ENCODE measurements at places on chromosomes 1 and 21.
A peak's percentile ranks its signal among the peaks of the same experiment; 100 is the strongest.

GRCh38 chr1:206504363-206504713 is 3.0 kb upstream of the RASSF5 start:
- DNase-seq: no peak

DNA sequence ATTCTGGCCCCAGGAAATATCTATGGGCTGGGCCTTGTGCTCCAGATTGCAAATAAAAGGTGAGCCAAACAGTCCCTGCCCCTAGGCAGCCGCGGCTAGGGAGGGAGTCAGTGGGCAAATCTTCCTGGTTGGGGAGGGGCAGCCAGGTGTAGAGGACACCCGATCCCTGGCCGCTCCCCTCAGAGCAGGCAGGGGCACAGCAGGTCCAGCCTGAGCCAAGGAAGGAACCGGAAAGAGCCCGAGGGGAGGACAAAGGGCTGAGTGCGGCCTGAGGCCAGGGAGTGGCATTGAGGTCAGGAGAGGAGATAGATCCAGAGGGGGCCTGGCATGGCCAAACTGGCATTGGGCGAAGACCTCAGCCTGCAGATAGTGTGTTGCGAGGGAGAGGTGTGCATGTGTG is 36.6 kb upstream of the ARF1 start:
- DNase-seq: no peak

DNA sequence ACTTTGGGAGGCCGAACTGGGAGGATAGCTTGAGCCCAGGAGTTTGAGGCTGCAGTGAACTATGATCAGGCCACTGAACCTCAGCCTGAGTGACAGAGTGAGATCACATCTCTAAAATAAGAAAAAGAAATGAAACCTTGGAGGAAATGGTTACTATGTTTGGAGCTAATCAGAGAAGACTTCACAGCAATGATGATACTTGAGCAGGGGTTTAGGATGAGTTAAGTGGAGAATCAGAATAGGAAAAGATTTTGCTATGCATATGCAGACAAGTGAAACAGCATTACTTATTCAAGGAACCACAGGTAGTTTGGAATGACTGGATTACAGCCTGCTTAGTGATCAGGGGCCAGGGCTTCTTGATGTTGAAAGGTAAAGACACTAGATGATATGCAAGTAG is 1.3 kb upstream of the CD5L start:
- no peak for DNase-seq

GRCh38 chr1:25048728-25049127 is 118.7 kb upstream of the RUNX3 start:
- no peak for DNase-seq

DNA sequence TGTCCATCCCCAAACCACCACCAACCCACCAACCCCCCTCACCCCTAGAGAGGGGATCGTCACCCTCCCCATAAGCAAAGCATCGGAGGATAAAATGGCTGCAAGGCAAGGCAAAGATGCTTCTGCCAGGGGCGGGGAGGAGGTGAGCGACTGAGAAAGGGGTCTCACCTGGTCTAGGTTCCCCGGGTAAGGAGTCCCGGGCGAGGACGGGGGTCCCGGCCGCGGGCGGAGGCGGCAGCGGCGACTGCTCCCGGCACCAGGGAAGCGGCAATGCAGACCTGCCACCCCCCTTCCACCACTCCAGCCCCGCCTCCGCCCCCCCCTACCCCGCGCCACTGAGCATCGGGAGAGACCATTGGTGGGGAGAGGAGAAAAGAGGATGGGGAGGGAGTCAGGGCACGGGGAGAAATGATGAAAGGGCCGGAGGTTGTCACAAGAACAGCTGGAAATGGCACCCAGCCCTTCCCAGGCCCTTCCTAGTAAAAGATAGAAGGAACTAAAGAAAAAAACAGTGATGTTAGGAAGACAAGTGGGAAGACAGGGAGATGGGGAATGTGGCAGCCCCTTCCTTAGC is at the start of gene SV2A:
Gene SV2A (minus strand): TSS at position 274 of the 574 bp plus-strand sequence. CDS start 4,004 bp downstream, outside the sequence.
- peak; percentile 72 for DNase-seq

DNA sequence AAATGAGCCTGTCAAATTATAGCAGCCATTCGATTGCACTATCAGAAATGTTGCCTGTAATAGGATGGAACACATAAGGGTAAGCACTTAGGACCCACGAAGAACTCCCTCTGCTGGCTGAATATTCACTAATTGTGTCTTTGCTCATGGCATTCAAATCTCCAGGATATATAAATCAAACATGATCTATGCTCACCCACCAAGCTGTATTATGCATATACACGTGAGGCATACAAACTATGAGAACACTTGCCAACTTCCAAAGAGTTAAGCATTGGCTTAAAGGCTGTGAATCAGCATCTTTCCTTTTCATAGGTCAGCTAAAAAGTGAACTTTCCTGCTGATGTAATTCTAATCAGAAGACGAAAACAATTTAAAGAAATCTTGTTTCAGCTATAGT is 34.5 kb downstream of the TMPRSS15 start:
- no peak for DNase-seq

DNA sequence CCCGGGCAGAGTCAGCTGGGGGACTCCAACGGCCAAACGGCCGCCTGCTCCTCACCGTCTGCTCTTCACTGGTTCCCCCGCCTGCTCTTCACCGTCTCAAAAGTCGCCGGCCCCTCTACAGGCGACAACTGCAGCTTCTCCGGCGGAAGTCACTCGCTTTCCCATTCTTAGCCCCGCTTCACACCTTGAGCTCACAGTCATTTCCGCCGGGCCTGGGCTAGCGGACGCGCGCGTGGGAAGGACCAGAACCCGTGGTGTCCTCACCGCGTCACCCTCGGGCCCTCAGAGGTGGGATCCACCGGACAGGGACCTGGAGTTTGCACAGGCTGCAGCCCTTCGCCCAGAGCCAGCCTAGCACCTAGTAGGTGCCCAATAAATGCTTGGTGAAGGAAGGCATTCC is 27.9 kb upstream of the HJV start:
- no peak for DNase-seq

DNA sequence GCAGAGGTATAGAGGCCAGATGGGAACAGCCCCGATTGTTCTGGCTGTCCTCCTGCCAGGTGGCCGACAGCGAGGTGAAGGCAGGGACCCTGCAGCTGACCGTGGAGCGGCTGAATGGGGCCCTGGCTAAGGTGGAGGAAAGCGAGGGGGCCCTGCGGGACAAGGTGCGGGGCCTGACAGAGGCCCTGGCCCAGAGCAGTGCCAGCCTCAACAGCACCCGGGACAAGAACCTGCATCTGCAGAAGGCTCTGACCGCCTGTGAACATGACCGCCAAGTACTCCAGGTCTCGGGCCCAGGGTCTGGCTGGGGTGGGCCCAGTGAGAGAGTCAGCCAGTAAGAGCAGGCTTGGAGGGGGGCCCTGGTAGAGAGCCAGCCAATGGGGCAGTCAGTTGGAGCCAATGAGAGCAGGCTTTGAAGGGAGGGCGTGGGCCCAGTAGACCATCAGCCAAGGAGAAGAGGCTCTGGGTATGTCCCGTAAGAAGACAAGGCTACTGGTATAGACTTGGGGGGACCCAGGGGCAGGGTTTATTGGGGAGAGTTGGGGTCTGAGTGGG is 11.3 kb downstream of the MFAP2 start:
- DNase-seq: no peak

GRCh38 chr1:118298397-118298796 is 113.4 kb upstream of the SPAG17 start:
- DNase-seq: no peak

DNA sequence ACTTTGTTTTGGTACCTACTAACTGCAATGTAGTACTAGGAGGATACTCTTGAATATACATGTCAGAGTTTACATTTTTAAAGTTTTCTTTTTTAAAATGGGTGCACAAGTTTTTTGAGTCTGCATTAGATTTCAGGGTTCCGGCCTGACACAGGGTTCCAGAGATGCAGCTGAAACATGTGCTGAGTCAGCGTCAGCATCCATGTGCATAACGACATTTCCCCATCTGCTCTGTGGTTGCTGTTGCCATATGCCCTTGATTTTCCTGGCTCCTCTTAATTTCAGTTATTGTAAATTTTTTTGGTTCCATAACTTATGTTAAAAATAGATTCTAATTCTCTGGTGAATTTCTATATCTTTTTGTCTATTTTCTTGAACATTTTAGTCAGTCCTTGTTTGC is 12.3 kb upstream of the METTL13 start:
- no peak for DNase-seq

GRCh38 chr1:19698181-19698580 is 33.5 kb downstream of the HTR6 start:
- no peak for DNase-seq

DNA sequence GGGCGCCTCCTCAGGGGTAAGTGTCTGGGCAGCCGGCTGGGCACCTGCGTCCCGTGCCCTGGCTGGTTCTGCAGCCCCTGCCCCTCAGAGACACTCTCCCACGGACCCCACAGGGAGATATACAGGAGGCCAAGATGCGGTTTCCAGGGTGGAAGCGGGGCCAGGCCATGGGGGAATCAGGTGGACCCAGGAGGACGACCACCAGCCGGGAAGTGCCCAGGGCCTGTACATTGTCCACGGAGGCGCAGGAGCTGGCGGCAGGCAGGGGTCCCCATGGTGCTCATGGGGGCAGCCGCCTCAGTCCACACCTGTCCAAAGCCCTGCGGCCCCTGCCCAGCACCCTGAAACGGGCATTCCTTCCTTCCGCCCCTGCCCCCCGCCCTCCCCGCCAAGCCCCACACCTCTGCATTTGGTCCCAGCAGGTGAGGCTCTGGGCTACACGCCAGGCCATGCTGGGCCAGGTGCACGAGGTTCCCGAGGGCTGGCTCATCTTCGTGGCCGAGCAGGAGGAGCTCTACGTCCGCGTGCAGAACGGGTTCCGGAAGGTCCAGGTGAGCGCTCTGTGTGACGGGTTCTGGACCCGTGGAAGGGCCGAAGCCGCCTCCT is 36.7 kb downstream of the SLC19A1 start:
- DNase-seq: no peak

DNA sequence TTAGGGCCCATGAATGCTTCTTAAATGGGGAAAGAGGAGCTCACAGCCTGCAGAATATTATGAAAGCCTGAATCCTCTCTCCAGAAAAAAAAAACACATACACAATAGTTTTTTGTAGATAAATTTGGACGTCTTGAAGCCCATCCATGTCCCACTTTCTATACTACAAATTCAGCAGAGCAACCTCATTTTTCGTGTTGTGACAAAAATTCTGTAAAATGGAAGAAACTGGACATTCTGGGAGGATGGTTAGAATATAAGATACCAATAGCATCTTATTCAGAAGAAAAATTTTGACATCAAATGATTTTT is 102.1 kb downstream of the ZNF281 start:
- DNase-seq: no peak

- DNase-seq: no peak
These were observed 83.4 kb downstream of the LYST start for GRCh38 chr1:235783148-235783776.

DNA sequence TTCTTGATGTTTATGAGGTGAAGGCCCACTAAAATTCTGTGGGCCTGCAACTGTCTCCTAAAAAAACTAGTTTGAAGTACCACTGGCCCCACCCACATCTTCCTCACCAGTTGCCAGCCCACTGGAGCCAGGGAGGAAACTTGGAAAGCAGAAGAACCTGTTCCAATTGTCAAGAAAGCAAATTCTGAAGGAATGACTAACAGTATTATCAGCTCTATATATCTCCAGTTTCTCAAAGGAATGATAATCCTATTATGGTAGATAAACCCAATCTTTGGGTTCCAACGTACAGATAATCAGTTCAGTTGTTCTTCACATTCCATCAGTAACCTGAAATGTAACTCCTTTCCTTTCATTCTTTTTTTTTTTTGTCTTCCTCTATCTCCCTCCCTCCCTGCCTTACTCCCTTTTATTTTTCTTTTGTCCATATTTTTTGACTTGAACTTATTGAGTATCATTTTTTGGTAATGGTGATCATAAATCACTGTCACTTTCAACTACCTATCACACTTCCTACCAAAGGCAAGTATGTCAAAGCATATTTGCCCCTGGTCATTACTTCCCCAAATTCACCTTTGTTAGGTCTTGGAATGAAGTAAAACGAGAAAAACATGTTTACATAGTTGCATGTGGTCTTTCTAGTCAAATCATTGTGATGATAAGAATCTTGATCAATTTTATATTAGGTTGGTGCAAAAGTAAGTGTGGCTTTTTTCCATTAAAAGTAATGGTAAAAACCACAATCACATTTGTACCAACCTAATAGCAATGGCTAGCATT is 943.4 kb downstream of the TTLL7 start:
- no peak for DNase-seq

DNA sequence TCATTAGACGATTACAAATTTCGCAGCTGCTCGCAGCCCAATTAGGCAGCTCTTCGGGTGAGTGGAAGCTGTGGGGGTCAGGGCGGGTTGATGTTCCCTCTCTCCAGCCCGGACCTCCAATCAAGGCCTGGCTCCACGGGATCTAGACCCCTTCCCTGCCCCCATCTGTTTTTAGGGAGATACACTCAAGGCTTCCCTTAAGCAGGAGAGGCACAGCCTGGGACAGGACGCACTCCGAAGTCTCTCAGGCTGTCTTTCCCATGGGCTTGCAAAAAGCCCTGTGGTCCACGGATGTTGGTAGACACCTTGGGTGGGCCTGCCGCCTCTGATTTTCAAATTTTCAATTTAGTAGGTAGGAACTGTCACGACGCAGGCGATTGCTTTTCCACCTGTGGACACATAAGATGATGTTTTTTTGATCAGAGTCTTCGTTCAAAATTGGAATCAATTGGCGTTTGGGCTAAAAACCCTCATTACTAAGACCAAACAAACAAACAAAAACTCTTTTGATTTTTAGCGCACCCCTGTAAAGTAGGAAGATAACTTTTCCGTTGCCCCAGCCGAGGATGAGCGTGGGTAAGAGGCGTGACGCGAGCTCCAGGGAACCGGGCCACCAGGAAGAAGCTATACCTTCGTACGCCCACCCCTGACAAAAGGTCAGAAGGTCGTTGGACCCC is 2.5 kb upstream of the LHX8 start:
- no peak for DNase-seq

GRCh38 chr21:45423201-45423955 is 18.4 kb downstream of the COL18A1 start:
- no peak for DNase-seq

DNA sequence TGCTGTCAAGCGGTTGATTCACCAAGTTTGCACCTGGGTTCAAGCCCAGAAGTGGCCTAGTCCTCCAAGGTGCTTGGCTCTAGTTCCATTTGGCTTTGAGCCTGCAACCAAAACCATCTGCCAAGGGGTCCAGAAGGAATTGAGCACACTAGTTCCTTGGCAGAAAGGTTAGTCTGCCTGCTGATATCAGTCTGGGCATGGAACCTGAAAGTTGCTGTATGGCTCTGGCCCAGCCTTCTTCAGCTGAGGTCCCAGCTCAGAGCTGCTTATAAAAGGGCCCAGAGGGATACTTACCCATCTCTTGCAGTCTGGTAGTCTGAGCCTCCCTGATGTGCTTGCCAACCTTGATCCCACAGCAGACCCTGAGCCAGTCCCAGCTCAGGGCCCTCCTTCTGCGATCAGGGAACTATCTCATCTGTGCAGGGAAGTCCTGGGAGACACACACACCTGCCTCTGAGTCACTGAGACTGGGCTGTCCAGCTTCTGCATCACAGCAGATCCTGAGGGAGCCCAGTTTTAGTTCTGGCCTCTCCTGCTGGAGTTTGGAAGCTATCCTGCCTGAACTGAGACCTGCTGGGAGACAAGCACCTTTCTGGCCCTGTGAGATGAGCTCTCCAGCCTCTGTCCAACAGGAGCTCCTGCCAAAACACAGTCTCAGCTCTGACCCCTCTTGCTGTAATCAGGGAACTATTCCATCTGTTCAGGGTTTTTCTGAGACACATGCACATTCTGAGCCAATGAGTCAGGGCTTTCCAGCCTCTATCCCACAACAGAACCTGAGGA is 75.8 kb downstream of the CTH start:
- DNase-seq: no peak

GRCh38 chr1:110515041-110515440 is 3.9 kb downstream of the KCNA10 start:
- no peak for DNase-seq

- no peak for DNase-seq
These were observed 34.0 kb upstream of the BACE2 start for GRCh38 chr21:41133874-41134522.

GRCh38 chr1:46221749-46222148 is 18.6 kb downstream of the LURAP1 start:
- no peak for DNase-seq

Data from NCI-H510A (cell line).